ENCODE measurements at places on chromosomes 11 and 22.

- no peak for DNase-seq
Observed at GRCh38 chr11:17506942-17507341, 30.3 kb upstream of the ABCC8 start.

DNA sequence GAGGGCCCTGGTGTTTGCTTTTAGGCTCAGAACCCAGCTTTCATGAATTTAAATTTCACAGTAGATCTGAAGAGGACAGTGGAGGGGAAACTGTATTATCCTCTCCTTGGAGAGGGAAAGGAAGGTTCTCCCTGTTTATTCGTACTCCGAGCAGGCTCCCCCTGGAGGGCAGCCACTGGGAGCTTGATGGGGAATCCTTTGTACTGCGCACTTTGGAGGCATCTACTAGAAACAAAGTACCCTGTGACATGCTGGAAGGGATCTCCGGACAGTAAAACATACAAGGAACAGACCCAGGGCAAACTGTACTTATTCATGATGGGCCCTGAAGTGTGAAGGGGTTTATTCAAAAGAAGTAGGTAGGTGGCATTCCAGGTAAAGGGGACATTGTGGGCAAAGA, 27.2 kb downstream of the NAV2 start:
- no peak for DNase-seq

- DNase-seq = no peak
Observed at GRCh38 chr22:49091917-49092545, 735.6 kb downstream of the BRD1 start.

DNA sequence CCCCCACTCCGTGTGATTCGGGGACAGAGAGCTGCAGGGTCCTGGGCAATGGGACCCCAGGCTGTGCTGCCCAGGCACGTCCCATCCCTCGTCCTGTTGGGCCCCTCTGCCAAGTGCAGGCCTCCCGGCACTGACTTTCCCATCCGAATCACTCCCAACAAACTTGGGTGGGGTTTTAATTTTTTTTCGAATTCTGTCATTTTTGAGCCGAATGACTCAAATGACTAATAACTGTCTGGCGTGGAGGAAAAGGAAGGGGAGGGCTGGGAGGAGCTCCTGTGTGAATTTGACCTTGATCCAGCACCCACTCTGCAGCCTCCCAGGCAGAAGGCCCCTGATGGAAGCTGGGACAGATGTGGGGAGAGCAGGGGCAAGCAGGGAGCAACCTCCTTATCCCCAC, 1173.2 kb downstream of the BRD1 start:
- DNase-seq = no peak

DNA sequence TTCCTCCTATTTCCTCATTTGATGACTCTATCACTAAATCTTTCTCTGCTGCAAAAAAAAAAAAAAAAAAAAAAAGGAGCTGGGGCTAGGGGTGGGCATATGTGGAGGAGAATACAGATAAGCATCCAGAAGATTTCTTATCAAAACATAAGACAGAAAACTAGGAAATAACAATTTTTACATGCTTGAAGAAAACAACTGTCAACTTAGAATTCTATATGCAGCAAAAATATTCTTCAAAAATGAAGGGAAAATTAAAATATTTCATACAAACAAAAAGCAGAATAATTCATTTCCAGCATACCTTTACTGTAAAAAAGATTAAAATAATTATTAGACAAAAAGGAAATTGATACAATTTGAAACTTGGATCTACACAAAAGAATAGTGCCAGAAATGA, 38.7 kb downstream of the GDPD4 start:
- no peak for DNase-seq

DNA sequence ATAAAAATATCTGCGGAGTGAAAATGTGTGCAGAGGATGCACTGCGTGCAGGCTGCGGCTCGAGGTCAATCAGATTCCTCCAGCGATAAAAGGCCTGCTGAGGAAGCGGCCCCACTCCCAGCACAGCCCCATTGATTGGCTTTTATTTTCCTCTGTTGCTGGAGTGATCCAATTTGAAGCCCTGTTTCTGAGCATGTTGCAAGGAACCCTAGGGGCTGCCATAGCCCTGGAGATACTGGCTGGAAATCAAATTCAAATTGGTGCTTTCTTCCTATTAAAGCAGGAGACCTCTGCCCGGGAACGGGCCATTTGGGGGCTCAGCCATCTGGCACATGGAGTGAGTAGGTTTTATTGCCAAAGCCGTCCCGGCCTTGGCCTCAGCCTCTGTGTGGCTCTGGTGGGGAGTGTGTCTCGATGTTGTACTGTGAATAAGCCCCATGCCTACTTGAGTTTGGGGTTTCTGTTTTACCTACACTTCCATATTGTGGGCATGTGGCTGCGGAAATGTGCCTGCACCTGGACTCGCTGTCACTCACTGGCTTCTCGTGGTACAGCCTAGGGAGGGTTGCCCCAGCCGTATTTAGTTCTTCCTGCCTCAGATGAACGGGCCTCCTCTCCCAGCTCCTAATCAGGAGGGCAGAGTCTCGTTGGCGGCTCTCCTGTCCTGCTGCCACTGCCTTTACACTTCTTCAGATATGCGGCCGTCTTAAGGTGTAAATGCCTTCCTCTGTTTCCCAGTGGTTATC, 25.6 kb downstream of the PARVB start:
- DNase-seq = no peak

GRCh38 chr11:121329781-121330395, 37.3 kb downstream of the SC5D start:
- DNase-seq = no peak

- DNase-seq = peak; percentile 25
Observed at GRCh38 chr22:35258191-35258988, 1.1 kb downstream of the HMGXB4 start.

GRCh38 chr22:24525416-24526037, 29.4 kb downstream of the GUCD1 start:
- DNase-seq = peak; percentile 75

GRCh38 chr11:3840870-3841425, at the start of gene RHOG:
Gene RHOG (minus strand): TSS chr11:3840959. CDS start chr11:3828138, 12,821 bp downstream.
- peak; percentile 83 for DNase-seq

GRCh38 chr11:112249871-112250610, 10.6 kb downstream of the PLET1 start:
- no peak for DNase-seq

- peak; percentile 88 for DNase-seq
Observed at GRCh38 chr22:37043828-37044538, 7.6 kb upstream of the KCTD17 start.

- no peak for DNase-seq
Observed at GRCh38 chr11:48049036-48049435, 68.7 kb downstream of the PTPRJ start.

- DNase-seq = no peak
Observed at GRCh38 chr11:12195768-12196167, 85.4 kb downstream of the MICAL2 start.

- no peak for DNase-seq
Observed at GRCh38 chr11:124899383-124900145, 1.9 kb upstream of the ROBO4 start.

- no peak for DNase-seq
Observed at GRCh38 chr11:15490535-15490934, 375.8 kb downstream of the INSC start.

- no peak for DNase-seq
Observed at GRCh38 chr11:96200243-96200642, 142.8 kb downstream of the MAML2 start.

DNA sequence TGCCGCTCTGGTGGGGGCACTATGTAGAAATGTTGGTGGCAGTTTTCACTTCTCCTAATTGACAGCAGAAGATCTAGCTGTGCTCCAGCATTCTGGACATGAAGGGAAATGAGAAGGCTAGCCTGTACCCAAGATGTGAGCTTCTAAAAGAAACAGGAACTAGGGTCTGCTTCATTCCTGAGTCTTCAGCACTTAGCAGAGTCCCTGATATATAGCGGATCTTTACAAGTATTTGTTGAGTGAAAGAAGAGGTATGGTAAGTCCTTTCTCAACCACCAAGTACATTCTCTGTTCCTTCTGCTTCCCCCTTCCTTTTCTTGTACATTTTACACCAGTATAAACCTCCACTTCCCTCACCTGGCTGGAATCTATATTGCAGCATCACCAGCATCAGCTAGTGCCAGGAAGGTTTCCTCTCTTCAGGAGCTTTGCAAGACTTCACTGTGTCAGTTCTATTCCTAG, 408.3 kb upstream of the CADM1 start:
- DNase-seq = no peak

- DNase-seq = no peak
Observed at GRCh38 chr22:30753701-30754100, 59.0 kb downstream of the OSBP2 start.

- DNase-seq = no peak
Observed at GRCh38 chr22:43226377-43227238, 39.7 kb upstream of the TTLL12 start.

DNA sequence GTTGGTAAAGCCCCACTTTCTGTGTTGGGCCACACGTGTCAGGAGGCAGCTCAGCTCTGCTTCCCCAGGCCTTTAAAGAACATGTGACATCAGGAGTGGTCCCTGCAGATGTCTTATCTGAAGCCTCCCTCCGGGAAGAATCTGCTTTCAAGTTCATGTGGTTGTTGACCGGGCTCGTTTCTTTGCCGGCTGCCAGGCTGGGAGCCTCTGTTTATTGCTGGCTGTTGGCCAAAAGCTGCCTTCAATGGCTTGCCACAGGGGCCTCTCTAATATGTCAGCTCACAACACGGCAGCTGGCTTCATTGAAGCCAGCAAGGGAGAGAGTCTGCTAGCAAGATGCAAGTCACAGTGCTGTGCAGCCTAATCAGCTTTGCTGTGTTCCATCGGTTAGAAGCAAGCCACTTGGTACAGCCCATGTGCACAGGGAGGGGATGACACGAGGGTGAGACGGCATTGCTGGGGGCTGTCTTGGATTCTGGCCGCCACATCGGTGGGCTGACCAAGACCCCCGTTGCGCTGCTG, 14.6 kb downstream of the MRGPRF start:
- peak; percentile 16 for DNase-seq

DNA sequence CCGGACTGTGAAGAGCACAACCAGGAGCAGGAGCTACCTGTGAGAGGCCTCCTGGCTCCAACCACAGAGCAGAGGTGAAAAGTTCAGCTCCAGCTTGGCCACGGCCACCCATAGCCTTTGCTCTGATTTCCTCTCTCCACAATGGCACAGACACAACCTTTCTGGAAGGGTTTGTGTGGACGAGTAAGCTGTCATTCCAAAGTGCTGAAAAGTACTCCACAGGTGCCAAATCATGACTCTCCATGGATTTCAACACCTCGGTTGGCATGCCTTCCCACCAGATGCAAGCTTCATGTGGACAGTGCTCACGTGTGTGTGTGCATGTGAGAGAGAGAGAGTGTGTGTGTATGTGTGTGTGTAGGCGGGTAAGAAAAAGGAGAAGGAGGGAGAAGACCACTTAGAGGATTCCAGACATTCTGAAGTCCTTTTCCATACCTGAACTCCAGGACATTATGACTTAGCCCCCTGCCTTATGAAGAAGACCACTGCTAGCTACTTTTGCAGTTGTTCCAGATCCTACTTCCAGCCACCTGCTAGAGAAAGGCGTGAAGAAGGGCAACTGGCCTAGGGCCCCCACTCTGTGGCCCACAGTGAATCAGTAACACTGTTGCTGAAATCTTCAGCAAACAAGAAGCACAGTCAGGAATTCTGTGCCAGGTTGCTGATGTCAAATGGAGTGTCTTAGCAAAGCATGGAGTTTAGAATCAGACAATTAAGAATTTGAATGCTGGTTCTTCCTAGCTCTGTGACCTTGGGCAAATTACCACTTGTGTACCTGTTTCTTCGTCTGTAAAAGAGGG, 13.9 kb upstream of the NAV2 start:
- no peak for DNase-seq

DNA sequence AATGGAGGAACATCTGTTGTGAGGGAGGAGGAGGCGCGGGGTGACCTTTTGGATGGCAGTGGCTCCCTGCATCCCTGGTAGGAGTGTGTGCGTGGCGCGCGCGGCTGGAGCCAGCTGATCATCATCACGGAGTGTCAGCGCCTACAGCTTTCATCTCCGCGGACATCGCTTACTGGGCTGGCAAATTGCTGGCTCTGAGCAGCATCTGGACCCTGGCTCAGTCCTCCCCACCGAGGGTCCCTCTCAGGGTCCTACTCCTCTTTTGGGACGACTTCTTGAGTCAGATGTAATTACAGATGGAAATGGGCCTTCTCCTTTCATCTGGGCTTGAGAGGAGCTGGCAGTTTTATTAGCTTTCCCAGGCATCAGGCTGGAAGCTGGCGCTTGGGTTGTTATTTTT, 85.3 kb downstream of the CACNA1I start:
- DNase-seq = no peak

DNA sequence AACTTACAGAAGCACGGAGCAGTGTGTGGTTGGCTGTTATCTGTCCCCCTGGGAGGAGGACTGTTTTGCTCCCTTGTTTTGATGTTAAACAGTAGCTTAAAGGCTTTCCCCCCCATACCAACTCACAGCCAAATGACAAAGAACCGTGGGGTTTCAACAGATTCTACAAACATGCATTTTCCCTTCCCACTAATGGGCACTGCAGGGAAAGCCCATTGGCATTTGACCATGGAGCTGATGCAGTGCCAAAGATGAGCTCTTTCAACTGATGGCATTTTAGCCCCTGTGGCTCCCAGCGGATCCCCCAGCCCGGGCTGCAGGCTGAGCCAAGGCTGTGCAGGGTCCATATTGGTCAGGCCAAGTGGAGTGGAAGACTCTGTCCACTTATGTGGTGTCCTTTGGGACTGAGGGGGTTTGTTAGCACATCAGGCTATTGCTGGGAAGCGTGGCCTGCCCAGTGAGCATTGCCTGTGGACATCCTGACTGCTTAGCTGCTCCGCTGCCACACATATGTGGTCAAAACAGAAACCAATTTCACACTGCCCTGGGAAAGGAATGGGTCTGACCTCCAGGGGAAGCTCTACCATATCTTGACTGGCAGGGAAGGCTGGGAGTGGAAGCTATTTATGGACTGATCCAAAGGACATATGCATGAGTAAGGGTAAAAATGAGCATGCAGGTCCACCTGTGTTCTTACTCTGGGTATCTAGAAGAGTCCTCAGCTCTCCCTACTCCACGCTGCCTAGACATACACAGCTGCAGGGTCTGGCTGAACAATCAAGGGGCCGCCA, 116.4 kb upstream of the PARVA start:
- DNase-seq = no peak

DNA sequence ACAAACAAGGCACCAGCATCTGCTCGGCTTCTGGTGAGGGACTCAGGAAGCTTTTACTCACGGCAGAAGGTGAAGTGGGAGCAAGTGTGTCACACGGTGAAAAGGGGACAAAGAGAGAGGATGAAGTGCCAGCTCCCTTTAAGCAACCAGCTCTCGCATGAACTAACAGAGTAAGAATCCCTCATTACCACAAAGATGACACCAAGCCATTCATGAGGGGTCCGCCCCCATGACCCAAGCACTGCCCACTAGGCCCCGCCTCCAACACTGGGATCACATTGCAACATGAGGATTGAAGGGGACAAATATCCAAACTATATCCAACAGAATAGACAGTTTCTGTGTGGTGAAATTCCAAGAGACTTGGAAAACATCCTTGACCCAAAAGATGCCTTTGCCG, 198.2 kb upstream of the POU2AF2 start:
- no peak for DNase-seq

GRCh38 chr11:111598148-111598547, 4.1 kb upstream of the SIK2 start:
- no peak for DNase-seq

DNA sequence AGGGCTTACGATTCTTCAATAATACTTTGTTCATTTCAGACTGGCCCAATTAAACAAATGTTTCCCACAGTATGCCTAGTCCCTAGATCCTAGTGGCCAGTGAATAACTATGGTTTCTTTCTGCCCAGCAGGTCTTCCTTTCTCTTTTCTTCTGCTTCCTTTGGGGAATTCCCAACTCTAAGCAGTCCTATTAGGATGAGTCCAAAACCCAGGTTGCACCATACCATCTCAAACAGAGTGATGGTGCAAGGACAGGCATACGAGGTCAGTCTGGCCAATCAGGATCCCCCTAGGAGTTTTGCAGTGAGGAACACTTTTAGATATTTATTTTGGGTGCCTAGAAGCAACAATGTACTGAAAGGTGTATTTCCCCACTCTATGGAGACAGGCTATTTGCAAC, 41.4 kb upstream of the CCDC34 start:
- DNase-seq = no peak
